ENCODE measurements at places on chromosomes 4 and X.
A peak's percentile ranks its signal among the peaks of the same experiment; 100 is the strongest.

DNA sequence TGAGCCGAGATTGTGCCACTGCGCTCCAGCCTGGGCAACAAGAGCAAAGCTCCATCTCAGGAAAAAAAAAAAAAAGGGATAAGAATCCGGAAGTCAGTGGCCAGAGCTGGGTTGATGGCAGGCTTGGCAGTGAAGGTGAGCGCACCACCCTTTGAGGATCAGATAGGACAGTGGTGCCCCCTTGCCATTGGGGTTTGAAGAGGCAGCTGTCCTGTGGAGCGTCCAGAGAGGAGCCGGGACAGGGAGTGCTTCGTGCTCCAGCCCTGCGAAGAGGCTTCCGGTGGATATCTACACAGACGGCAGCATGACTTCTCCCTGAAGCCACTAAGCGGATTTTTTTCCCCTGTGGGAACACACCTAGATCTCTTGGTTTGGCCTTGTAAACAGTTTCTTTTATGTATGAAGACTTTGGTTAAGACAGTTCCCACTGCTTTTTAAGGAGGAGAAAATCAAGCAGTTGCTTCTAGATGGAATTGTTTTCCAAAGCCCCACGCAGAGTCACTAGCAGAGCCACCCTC is 6.5 kb downstream of the TBC1D14 start:
- DNase-seq: no peak

DNA sequence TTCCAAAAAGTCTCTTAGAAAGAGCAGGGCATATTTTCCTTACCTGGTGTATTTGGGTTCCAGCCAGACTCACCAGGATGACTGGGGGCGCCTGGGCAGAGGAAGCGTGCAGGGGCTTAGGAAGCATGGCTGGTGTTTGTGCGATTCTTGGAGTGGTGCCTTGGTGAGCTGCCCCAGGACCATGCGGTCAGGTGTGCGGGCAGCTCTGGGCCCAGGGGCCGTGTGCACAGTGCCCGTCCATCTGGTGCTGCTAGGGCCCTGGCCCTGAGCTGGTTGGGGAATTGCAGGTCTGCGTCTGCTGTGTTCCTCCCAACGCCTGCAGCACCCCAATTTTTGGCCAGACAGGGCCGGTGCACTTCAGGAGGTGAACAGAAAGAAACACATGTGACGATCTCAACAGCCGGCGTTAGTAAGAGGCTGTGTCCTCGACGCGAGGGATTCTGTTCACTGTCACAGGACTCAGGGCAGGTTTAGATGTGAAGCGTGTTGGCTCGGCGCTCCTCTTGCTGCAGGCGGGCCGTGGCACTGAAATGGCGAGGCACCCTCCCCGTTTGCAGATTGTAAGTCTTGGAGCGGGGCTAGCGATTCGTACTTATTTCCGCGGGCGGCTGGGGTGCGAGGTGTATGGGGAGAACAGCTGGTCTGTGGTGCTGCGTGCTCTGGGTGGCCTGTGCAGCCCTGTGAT is 15.2 kb downstream of the RGS12 start:
- no peak for DNase-seq

GRCh38 chr4:153025406-153025805 is 89.3 kb downstream of the FHDC1 start:
- no peak for DNase-seq

DNA sequence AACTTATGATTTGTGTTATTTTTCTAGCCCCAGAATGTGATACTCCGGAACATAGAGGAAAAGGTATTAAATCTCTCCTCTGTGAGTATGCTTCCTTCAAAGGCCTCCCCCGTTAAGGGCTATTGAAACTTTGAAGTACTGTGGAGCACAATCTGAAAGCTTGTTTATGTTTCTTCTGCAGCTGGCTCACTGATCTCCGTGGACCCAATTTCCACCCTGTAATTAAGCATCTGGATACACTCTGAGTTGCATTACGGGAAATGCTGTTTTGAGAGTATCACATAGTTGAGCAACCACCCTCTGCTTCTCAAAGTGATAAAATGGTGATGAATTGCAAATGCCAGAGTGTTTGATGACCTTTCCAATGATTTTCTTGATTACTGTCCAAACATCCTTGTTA is 296.8 kb upstream of the PABPC5 start:
- no peak for DNase-seq

GRCh38 chr4:106165351-106166010 is 150.5 kb downstream of the TBCK start:
- peak; percentile 32 for DNase-seq

DNA sequence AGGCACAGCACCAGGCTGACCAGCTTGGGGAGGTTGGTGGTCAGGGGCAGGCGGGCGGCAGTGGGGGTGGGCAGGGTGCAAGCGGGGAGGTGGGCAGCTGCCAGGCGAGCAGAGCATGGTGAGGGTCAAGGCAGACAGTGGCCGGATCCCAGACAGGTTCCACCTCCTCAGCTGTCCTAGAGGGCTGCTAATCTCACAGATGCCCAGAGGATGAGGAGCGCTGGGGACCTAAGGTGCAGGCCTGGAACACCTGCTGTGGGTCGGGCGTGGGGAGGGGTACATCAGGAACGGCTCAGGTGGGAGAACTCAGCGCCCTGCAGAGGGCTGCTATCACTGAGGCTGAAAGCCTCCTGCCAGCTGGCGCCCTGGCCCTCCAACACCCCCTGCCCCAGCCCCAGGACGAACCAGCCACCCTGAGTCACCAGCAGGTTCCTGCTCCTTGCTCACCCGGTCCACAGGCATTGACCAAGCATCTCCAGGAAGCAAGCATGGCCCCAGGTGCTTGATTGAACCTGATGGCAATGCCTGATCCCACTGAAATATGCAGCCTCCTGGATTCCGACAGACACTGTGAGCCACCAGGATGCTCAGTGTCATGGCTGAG is 28.4 kb upstream of the C4orf50 start:
- DNase-seq: no peak

Measured in choroid plexus epithelial cell (primary cell).